Activated CD4-positive, alpha-beta T cell treated with anti-CD3 and anti-CD28 coated beads, Interleukin-2, amount 10 ng/mL, durations not matched to agents 7 days and 5 days (primary cell): ENCODE measurements at places on chromosomes 5 and 9. TPM values are rescaled to one million over a fixed set of nuclear protein-coding genes. Genes with fewer than 3 reads are reported as not detected.

GRCh38 chr5:116135344-116135743 lies 50.5 kb downstream of the COMMD10 start:
- H3K27me3 ChIP-seq, result no peaks in the 10 kb centered on the region
- H3K4me3 ChIP-seq, result no peak overlapping the region
- peaks cover 12% of the 10 kb centered on the region for H3K4me1 ChIP-seq
- no peak overlapping the region for H3K27ac ChIP-seq
- H3K36me3 ChIP-seq, result peaks cover 1% of the 10 kb centered on the region
- peak; percentile 42 for DNase-seq

DNA sequence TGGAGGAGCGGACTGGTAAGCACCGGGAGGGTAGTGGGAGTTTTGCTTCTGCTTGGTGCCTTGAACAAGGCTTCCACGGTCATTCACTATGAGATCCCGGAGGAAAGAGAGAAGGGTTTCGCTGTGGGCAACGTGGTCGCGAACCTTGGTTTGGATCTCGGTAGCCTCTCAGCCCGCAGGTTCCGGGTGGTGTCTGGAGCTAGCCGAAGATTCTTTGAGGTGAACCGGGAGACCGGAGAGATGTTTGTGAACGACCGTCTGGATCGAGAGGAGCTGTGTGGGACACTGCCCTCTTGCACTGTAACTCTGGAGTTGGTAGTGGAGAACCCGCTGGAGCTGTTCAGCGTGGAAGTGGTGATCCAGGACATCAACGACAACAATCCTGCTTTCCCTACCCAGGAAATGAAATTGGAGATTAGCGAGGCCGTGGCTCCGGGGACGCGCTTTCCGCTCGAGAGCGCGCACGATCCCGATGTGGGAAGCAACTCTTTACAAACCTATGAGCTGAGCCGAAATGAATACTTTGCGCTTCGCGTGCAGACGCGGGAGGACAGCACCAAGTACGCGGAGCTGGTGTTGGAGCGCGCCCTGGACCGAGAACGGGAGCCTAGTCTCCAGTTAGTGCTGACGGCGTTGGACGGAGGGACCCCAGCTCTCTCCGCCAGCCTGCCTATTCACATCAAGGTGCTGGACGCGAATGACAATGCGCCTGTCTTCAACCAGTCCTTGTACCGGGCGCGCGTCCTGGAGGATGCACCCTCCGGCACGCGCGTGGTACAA lies 556 bp downstream of the PCDHGC3 start:
- peak overlapping the region; percentile 46 for H3K27ac ChIP-seq
- peaks cover 19% of the 10 kb centered on the region for H3K4me1 ChIP-seq
- peaks cover 7% of the 10 kb centered on the region for H3K36me3 ChIP-seq
- H3K27me3 ChIP-seq, result peaks cover 68% of the 10 kb centered on the region
- DNase-seq, result no peak
- H3K4me3 ChIP-seq, result peak overlapping the region; percentile 69

- H3K4me3 ChIP-seq, result no peak overlapping the region
- H3K27ac ChIP-seq, result no peak overlapping the region
- no peaks in the 10 kb centered on the region for H3K36me3 ChIP-seq
- no peaks in the 10 kb centered on the region for H3K4me1 ChIP-seq
- no peak for DNase-seq
Observed at GRCh38 chr5:98651715-98652114, 121.7 kb upstream of the RGMB start.

DNA sequence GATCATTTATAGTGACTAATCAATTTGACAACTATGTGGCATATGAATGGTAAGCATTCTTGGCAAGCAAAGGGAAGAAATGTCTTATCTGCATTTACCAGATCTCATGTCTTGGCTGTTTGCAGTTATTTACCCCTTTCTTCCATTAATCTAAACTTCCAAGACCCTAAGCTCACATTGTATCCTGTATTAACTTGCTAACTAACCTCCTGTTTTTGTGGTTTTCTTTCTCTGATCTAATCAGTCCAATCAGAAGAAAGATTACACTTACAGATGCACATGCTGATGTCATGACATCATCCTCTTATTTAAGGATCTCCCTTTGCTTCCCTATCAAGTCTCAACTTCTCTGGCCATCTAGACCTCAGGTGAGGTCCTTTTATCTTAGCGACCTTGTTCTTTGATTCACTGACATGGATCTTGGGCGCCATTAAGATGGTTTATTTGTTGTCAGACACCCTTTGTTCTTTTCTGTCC lies 95.5 kb downstream of the F2RL2 start:
- H3K27me3 ChIP-seq, result no peaks in the 10 kb centered on the region
- H3K27ac ChIP-seq, result no peak overlapping the region
- no peak for DNase-seq
- peaks cover 44% of the 10 kb centered on the region for H3K4me1 ChIP-seq
- peaks cover 14% of the 10 kb centered on the region for H3K36me3 ChIP-seq

PCDHB12 gene
- total RNA-seq, result not detected

- no peak within 1 kb of the TSS for H3K27ac ChIP-seq
- H3K4me1 ChIP-seq, result peaks cover 2% of the 10 kb centered on the region
- H3K27me3 ChIP-seq, result peaks cover 40% of the 10 kb centered on the region
- DNase-seq, result peak; percentile 53
- no peak within 1 kb of the TSS for H3K4me3 ChIP-seq
Observed at GRCh38 chr9:133609311-133610098, at the start of gene FAM163B. FAM163B (minus strand) TSS chr9:133609389; CDS start chr9:133580223, 29,166 bp downstream.

- H3K27ac ChIP-seq, result peak overlapping the region; percentile 57
- H3K4me1 ChIP-seq, result peaks cover 49% of the 10 kb centered on the region
Observed at GRCh38 chr5:154815025-154815424, 35.4 kb downstream of the FAXDC2 start.

DNA sequence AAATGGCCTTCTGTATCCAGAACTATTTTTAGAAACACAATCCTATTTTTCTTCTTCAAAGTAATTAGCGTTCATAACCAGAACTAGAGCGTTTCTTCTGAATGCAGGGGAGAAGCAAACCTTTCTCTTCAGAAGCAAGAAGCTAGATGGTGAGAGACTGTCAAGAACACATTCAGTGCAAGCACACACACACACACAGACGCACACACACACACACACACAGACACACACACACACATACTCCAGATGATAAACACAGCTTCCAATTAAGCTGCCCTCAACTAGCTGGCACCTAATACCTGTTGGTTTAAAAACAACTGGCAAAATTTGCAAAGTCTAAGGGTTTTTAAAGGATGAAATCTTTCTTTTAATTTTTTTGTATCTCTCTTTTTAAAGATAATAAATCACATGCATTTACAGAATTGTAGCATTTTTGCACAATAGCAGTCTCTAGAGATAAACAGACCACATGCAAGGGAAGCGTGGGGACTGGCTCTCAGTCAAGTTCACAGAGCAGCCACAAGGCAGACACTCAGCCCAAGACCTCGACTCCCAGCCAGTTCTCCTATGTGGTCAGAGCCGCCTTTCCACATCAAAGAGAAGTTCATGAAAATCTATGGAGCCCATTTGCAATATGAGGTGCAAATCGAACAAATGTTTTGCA lies 138.5 kb downstream of the TTLL11 start:
- no peak overlapping the region for H3K4me3 ChIP-seq
- H3K4me1 ChIP-seq, result peaks cover 2% of the 10 kb centered on the region
- no peaks in the 10 kb centered on the region for H3K27me3 ChIP-seq
- no peaks in the 10 kb centered on the region for H3K36me3 ChIP-seq

DNA sequence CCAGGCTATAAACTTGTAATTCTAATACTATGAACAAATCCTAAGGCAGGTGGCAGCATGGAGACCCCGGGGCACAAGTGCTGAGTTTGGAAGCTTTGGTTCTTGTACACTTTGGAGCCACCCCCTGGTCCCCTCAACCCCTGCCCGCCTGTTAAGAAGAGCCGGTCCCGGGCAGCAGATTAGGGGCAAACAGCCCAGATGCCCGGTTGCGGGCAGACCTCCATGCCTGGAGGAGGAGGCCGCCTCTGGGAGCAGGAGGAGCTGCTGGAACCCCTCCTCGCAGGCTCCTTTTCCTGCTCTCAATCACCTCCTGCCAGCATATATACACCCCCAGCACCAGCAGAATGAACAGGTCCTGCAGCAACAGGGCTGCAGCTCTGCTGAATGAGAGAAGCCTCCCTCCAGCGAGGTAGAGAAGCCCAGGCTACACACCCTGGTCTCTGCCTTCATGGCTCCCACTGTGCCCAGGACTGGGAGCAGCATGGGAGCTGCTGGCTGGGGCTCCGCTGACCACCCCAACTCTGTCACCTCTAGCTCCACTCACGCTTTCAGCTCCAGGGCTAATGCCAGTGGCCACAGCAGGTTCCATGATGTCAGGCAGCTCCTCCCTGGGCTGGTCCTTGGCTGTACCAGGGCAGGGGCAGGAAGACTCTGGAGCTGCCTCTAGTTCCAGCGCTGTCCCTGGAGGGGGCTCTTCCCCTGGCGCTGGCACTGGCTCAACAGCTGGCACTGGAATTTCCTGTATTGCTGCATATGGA lies 1713.5 kb upstream of the ACO1 start:
- no peaks in the 10 kb centered on the region for H3K36me3 ChIP-seq
- H3K27ac ChIP-seq, result no peak overlapping the region
- no peaks in the 10 kb centered on the region for H3K27me3 ChIP-seq
- no peaks in the 10 kb centered on the region for H3K4me1 ChIP-seq

- H3K4me3 ChIP-seq, result no peak overlapping the region
- H3K27me3 ChIP-seq, result no peaks in the 10 kb centered on the region
- no peak overlapping the region for H3K27ac ChIP-seq
- peaks cover 4% of the 10 kb centered on the region for H3K4me1 ChIP-seq
Observed at GRCh38 chr5:94691949-94692348, 73.5 kb downstream of the SLF1 start.

- no peak for DNase-seq
- H3K4me1 ChIP-seq, result no peaks in the 10 kb centered on the region
- no peak overlapping the region for H3K4me3 ChIP-seq
Observed at GRCh38 chr5:160524827-160525226, 103.2 kb downstream of the PTTG1 start.

DNA sequence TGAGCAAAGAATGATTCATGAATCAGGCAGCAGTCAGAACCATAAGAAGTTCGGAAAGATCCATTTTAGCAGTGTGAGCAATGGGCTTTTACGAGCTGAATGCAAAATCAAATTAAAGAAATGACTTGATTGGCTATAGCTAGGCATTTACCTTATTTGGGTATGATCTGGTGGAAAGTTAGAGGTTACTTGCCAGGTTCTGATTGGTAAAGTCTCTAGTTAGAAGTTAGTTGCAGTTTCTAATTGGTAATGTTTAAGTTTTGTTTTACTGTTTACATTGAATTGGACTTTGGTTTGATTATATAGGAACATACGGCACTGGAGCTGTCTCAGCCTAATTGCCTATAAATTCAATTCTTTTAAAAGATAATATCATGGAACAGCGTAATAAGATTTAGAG lies 97.9 kb downstream of the ITGA1 start:
- H3K27ac ChIP-seq, result no peak overlapping the region
- H3K4me3 ChIP-seq, result no peak overlapping the region
- H3K27me3 ChIP-seq, result peaks cover 3% of the 10 kb centered on the region
- H3K36me3 ChIP-seq, result no peaks in the 10 kb centered on the region
- no peaks in the 10 kb centered on the region for H3K4me1 ChIP-seq

GRCh38 chr9:91532325-91532724 lies 108.7 kb upstream of the NFIL3 start:
- DNase-seq, result no peak
- no peak overlapping the region for H3K4me3 ChIP-seq
- H3K27ac ChIP-seq, result no peak overlapping the region
- H3K27me3 ChIP-seq, result peaks cover 34% of the 10 kb centered on the region
- H3K36me3 ChIP-seq, result no peaks in the 10 kb centered on the region
- no peaks in the 10 kb centered on the region for H3K4me1 ChIP-seq

DNA sequence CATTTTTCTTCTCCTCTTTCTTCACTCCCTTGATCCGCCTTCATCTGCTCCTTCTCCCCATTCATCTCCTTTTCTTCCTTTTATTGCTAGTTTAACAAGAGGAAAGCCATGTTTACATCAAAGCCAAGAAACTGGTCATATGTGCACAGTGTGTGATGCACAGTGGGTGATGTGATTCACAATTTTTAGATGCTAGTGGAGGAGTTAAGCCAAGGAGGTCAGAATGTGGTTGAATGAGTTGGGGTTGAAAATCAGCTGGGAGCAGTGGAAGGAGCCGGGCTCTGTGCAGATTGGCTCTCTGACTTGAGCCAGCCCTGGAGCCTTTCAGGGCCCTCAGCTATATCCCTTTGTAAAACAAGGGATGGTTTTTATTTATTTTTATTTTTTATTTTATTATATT lies 7.3 kb downstream of the ACER2 start:
- H3K27ac ChIP-seq, result no peak overlapping the region
- no peak for DNase-seq
- no peak overlapping the region for H3K4me3 ChIP-seq
- peaks cover 2% of the 10 kb centered on the region for H3K4me1 ChIP-seq
- H3K27me3 ChIP-seq, result no peaks in the 10 kb centered on the region
- no peaks in the 10 kb centered on the region for H3K36me3 ChIP-seq

DNA sequence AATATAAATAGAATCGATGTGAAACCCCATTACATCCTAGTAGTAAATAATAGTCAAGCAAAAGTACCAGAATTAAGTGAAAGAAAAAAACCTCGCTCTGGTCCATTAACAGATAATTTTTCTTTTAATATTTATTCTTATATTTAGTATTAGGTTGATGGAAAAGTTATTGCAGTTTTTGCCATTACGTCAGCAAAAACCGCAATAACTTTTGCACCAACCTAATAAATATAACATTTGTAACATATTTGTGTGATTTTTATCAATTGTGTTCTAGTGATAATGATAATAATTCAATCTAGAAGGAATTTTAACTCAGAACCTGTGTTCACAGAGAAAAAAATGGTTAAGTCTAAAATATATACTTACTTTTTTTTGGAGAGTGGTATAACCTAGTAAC lies 16.1 kb downstream of the RORB start:
- no peaks in the 10 kb centered on the region for H3K36me3 ChIP-seq
- DNase-seq, result no peak
- no peaks in the 10 kb centered on the region for H3K4me1 ChIP-seq
- peaks cover 2% of the 10 kb centered on the region for H3K27me3 ChIP-seq
- no peak overlapping the region for H3K27ac ChIP-seq

ENHO gene
- total RNA-seq, result not detected

GRCh38 chr9:91420501-91421127 lies 3.0 kb downstream of the NFIL3 start:
- peak overlapping the region; percentile 83 for H3K27ac ChIP-seq
- DNase-seq, result no peak
- no peaks in the 10 kb centered on the region for H3K36me3 ChIP-seq
- no peaks in the 10 kb centered on the region for H3K27me3 ChIP-seq

- peaks cover 9% of the 10 kb centered on the region for H3K27me3 ChIP-seq
- DNase-seq, result no peak
- H3K4me1 ChIP-seq, result peaks cover 2% of the 10 kb centered on the region
- H3K36me3 ChIP-seq, result no peaks in the 10 kb centered on the region
- H3K4me3 ChIP-seq, result no peak overlapping the region
Observed at GRCh38 chr5:1118738-1119137, 6.9 kb upstream of the SLC12A7 start.

DMXL1 gene
- 28.4 TPM for total RNA-seq

- no peaks in the 10 kb centered on the region for H3K4me1 ChIP-seq
- DNase-seq, result no peak
- H3K36me3 ChIP-seq, result no peaks in the 10 kb centered on the region
- H3K4me3 ChIP-seq, result no peak overlapping the region
- peaks cover 2% of the 10 kb centered on the region for H3K27me3 ChIP-seq
Observed at GRCh38 chr9:88747768-88748167, 212.8 kb downstream of the NXNL2 start.

- no peaks in the 10 kb centered on the region for H3K36me3 ChIP-seq
- no peak overlapping the region for H3K27ac ChIP-seq
- no peak overlapping the region for H3K4me3 ChIP-seq
- H3K27me3 ChIP-seq, result no peaks in the 10 kb centered on the region
- H3K4me1 ChIP-seq, result no peaks in the 10 kb centered on the region
- no peak for DNase-seq
Observed at GRCh38 chr5:128649192-128649591, 111.1 kb upstream of the FBN2 start.

GRCh38 chr9:96435345-96435744 lies 14.6 kb upstream of the HABP4 start:
- H3K4me1 ChIP-seq, result no peaks in the 10 kb centered on the region
- H3K36me3 ChIP-seq, result no peaks in the 10 kb centered on the region
- DNase-seq, result no peak
- H3K27ac ChIP-seq, result no peak overlapping the region
